Activated naive CD4-positive, alpha-beta T cell (primary cell): ENCODE measurements at places on chromosomes 7 and 10.

DNA sequence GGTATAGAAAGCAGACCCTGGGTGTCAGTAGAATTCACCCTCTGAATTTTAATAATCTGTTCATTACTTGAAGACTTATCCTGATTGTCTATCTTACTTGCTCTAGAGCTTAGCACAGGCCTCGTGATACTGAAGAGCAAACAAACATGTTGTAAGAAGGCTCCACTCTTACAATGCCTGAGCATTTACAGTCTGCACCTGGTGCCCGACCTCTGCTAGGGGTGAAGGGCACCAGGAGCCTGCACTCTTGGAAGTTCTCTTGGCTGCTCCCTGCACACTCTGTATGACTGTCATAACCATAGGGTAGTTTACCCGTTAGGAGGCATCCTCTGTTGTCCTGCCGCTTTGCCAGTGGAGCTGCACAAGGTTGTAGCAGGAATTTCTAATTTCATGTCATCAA, 91.3 kb upstream of the NPY start:
- no peak for DNase-seq

- no peak for DNase-seq
Measured at GRCh38 chr10:3658766-3659165, 126.2 kb downstream of the KLF6 start.

DNA sequence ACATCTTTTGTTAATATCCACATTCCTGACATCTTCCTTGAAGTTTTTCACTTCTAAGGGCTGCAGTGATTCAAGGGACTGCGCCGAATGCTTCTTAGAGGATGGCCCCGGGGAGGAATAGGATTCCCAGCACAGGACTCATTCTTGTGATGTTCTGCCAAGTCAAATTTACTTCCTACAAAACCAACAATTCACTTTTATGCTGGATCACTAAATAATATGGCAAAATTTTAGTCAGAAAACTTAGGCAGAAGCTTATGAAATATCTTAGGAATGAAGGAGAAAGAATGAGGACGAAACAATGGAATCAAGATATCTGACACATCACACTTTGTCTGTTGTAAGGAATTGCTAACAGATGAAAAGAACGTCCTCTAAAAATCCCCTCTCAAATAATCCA, 151.5 kb downstream of the JAZF1 start:
- DNase-seq, result no peak

DNA sequence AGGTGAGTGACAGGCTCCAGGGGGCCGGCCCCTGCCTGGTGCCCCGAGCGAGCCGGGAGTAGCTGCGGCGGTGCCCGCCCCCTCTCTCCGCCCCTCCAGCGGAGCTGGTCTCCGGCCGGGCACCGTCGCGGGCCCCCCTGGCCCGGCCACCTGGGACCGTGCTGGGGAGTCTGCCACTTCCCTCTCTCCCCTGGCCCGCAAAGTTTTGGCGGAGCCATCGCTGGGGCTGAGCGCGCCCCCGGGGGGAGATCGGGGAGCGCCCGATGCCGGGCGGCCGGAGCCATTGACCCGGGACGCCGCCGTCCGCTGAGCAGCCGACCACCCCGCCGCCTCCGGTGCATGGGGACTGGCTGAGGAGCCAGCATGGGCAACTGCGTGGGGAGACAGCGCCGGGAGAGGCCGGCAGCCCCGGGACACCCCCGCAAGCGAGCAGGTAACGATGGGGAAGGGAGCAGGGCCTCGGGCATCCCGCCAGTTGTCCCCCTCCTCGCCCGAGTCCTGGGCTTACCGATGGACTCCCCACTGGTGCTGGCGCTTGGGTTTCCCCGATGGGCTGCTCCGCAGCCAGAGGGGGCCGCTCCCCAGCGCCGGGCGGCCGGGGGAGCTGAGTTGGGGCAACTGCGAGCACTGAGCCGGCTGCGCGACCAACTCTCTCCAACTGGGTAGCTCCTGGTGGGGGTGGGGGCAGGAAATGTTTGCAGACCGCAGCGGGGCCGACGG, at the start of gene UBTD1:
Gene UBTD1, plus strand, starts transcription at position 84 of the 720 bp plus-strand sequence. Its CDS starts 280 bp downstream, at position 364.
- peak; percentile 22 for DNase-seq

DNA sequence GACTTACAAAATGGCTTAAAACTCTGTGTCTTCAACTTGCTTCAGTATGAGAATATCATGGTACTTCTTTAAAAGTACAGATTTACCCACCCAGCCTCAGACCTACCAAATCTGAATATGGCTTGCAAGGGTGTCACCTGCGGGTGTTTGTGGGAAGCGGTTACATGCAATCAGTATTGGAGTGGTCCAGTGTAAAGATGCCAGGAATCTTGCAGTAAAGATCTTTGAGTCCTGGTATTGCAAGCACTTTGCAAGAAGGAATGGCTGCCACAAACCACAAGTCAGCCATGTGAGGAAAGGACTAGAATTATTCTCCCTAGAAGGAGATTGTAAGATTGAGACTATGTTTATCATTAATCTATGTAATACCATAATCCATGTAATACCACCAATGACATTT, 115.1 kb downstream of the PON1 start:
- DNase-seq, result no peak

DNA sequence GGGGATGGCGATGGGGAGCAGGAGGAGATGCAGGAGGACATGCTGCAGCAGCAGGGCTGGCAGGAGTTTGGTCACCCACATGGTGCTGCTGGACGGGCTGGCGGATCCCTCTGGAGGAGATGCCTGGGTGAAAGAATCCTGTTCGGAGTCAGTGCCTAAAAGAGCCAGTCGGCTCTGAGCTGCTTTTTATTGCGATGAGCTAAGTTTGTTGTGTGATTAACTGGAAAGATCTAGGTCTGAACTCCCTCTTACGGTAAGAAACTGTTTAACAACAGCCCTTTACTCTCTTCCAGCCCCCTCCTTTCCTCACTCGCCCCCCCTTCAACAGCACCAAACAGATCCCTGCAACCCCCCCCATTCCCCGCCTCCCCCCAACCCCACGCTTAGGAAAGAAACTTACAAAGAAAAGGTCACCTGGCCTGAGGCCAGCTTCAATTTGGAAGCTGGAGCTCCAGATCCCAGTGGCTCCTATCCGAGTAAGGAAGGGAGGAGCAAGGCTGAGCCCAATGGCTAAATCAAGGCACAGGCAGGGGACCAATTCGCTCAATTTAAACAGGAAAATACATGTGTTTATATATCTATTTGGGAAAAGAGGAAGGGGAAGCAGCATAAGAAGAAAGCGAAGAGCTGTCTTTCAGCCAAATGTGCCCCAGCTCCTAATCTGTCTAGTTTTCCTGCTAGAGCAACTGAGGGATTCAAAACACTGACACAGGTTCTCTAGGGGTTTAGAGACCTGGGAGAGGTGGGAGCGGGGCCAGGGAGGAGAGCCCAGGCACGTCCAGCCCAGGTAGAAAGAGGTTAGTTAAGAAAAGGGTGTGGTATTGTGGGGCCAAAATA, at the start of gene HGF:
Gene HGF, minus strand, starts transcription at position 157 of the 837 bp plus-strand sequence. Its CDS starts 76 bp downstream, at position 81.
- DNase-seq, result no peak

GRCh38 chr10:92219559-92219958, 71.3 kb downstream of the CPEB3 start:
- no peak for DNase-seq

GRCh38 chr10:120436439-120437112, 20.5 kb upstream of the PLPP4 start:
- DNase-seq, result no peak

GRCh38 chr10:7314170-7314569, 96.7 kb downstream of the SFMBT2 start:
- no peak for DNase-seq

DNA sequence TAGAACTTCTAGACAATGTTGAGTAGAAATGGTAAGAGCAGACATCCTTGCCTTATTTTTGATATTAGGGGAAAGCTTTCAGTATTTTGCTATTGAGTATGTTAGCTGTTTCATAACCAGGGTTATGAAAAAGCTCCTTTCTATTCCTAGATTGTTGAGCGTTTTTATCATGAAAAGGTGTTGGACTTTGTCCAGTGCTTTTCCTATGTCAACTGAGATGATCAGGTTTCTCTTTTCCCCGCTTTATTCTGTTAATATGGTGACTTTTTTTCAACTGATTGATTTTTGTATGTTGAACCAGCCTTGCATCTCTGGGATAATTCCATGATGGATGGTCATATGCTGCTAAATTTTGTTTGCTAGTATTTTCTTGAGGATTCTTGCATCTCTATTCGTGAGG, 58.5 kb downstream of the LCOR start:
- no peak for DNase-seq

DNA sequence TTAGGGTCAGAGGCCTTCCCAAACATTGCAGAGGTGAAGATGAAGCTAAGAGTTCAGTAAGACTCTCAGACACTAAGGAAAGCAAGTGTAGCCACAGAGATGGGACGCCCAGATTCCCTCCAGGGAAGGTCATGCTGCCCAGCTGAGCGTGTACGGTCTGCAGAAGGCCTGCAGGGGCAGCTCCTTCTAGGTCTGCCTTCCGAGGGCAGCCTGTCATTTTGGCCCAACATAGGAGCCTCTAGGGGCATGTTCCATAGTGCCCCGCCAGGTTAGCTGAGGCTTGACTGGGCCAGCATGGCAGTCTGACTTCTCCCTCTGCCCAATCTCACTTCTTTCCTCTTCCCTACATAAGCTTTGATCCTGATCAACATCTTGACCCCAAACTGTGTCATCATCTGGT, 130.7 kb downstream of the PIP4K2A start:
- DNase-seq, result no peak

DNA sequence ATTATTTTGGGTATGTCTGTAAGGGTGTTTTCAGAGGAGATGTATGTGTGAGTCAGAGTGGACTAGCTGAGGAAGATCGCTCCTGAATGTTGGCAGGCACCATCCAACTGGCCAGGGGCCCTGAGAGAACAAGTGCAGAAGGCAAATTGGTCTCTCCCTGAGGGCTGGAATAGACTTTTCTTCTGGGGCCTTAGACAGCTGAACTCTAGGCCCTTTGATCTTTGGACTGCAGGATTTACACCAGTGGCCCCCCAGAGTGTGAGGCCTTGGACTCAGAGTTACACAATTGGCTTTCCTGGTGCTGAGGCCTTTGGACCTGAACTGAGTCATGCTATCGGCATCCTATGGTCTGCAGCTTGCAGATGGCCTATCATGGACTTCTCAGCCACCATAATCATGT, 217.2 kb downstream of the REEP3 start:
- no peak for DNase-seq
